Hair follicle dermal papilla cell (primary cell): ENCODE measurements at places on chromosomes 5 and 9. TPM values are rescaled to one million over a fixed set of nuclear protein-coding genes. Genes with fewer than 3 reads are reported as not detected.

Gene SLC25A2
- 1.3 and 1.9 TPM in 2 replicates for total RNA-seq

Gene OBP2B
- total RNA-seq: not detected in 2 replicates

Gene ANKRD34B
- not detected in 2 replicates for total RNA-seq

Gene SAPCD2
- total RNA-seq: 1.6 and 1.8 TPM in 2 replicates

Gene GMCL2
- total RNA-seq: not detected in 2 replicates

Gene SPINK4
- total RNA-seq: not detected in 2 replicates

Gene TEX48
- total RNA-seq: not detected in 2 replicates

Gene SLCO4C1
- 0.49 and 0.65 TPM in 2 replicates for total RNA-seq
